ENCODE measurements at places on chromosomes 1 and 21.

DNA sequence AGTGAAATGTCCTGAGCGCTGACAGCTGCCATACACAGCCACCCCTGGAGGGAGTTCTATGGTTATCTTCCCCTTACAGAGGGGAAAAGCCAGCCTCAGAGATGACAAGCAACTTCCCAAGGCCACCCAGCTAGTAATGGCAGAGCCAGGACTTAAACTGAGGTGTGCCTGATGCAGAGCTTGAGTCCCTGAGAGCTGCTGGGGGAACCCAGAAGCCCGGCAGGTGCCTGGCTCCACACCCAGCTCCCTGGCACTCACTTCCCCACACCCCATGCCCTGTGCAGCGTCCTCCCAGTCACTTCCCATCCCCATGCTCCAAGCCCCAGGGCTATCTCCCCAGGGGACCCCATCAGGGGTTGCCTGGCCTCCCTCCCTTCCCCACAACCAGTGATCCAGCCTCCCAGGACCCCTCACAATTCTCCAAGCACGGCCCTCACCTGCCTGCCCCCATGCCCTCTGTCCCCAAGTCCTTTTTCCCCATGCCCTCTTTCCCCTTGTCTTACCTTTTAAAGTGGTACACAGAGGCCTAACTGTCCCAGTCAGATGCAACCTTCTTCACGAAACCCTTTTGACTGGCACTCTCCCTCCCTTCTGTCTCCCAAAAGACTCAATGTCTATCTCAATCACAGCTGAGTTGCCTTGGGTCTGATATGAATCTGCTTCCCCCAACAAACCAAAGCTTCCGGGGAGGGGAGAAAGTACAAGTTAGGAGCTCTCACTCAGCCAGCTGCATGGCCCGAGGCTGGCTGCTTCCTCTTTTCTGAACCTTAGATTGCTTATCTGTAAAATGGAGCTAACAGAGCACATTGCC is 39.8 kb upstream of the LRP8 start:
- DNase-seq: no peak

GRCh38 chr21:46269466-46269865 is 15.9 kb downstream of the MCM3AP start:
- DNase-seq: no peak

- DNase-seq: no peak
Observed at GRCh38 chr1:246569248-246570238, 3.3 kb downstream of the CNST start.

GRCh38 chr1:65881067-65881594 is 88.4 kb downstream of the PDE4B start:
- no peak for DNase-seq

DNA sequence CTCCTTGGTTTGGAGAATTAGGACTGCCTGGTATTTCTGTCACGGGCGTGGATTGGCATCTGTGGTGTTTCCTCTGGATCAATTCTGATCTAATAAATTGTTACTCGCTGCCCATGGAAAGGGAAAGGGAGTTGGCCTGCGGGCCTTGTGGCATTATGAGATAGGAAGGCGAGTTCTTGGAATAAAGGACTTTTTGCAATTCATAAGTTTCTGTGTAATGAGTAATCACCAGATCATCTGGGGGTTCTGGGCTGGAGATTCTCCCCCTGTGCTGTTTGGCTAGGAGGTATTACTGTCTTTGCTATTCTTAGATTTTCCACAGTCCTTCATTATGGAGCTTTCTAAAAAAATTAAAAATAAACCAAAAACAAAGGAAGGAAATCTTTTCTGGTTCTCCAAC is 315.9 kb downstream of the CAMTA1 start:
- no peak for DNase-seq

- no peak for DNase-seq
Observed at GRCh38 chr21:29072873-29073221, 601 bp downstream of the CCT8 start.

DNA sequence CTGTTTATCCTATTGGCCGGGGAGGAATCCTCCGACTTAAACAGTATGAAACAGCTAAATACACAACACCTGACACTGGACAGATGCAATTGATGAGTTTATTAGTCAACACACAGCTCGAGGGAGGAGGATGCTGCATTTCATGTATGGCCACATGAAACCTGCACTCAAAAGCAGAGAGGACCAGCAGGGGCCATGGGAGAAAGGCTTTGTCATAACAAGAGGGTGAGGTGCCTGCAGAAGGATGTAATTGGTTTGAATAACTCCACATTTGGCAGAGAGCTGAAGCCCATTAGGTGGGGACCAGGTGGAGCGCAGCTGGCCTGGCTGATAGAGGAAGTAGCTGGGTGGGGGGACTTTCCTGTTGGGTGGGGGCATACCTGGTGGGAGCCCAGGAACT is 599.1 kb downstream of the PTPRU start:
- no peak for DNase-seq

DNA sequence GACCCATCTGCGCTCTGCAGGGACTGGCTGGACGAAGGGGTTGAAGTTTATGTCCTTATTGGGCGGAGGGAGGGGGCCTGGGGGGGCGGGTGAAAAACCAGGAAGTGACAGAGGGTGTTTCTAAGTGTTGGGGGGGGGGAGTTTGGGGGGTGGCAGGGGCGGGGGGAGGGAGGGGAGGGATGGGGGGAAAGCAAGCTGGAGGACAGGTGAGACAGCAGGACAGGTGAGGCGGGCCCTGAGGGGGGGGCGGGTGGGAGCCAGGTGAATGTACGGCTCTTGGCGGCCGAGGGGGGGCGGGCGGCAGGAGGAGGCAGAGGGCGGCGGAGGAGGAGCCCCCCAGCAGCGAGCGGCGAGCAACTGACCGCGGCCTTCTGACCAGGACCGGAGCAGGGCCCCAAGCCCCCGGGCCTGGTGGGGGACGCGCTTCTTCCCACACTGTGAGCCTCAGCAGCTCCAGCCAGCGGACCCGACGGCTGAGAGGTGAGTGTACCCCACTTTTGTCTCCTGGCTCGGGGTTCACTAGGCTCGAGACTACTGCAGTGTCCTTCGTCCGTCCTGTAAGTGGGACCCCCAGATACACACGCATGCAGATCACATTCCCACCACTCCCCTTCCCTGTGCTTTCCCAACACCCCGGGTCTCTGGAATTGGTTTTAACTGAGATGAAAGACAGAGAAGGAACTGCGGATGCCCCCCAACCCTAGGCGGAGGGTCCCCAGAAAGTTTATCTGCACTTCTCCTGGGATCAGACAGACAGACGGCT is at the start of gene ZBTB7B:
Gene ZBTB7B (plus strand): TSS at position 339 of the 763 bp plus-strand sequence. CDS start 11,859 bp downstream, outside the sequence.
- no peak for DNase-seq

DNA sequence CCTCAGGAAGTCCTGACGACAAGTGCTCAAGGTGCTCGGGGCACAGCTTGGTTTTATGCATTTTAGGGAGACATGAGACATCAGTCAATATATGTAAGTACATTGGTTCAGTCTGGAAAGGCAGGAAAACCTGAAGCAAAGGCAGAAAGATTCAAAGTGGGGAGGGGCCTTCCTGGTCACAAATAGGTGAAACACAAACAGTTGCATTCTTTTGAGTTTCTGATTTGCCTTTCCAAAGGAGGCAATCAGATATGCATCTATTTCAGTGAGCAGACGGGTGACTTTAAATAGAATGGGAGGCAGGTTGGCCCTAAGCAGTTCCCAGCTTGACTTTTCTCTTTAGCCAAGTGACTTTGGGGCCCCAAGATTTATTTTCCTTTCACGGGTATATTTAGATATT is 8.9 kb upstream of the RNF187 start:
- no peak for DNase-seq

DNA sequence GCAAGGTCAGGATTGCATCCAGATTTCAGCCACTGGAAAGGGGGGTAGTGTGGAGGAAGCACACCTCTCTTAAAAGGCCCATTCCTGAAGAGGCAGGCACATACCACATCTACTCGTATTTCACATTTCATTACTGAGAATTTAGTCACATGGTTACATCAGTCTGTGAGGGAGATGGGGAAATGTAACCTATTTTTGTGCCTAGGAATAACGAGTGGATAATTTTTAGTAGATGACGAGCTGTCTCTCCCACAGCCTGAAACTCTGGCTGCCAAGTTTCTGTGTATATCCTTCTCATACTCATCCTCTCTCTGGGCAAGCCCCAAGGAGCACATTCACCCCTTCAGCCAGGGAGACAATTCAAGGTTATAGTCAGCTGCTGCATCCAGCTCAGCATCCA is 10.3 kb upstream of the C21orf91 start:
- DNase-seq: no peak

GRCh38 chr1:27795601-27796000 is 22.6 kb downstream of the STX12 start:
- DNase-seq: no peak

GRCh38 chr1:226481133-226481532 is 67.4 kb upstream of the STUM start:
- DNase-seq: no peak

GRCh38 chr1:23806280-23806679 is 5.7 kb upstream of the GALE start:
- no peak for DNase-seq

DNA sequence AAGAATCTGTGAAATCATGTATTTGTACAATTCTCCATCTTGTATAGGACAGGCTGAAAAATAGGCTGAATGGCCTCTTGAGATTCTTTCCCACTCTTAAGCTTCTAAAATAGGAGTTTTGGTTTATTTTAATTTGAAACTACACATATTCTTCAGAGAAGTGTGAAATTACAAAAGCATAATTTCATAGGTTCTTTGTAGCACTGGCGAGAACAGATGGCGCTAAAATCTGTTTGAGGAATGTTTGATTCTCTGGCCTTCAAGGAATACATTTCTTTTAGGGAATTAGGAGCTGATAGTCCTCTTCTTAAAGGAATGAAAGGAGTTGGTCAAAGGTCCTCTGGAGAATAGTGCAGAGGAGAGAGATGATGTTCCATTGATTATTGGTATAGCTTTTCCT is 44.9 kb downstream of the CC2D1B start:
- no peak for DNase-seq

DNA sequence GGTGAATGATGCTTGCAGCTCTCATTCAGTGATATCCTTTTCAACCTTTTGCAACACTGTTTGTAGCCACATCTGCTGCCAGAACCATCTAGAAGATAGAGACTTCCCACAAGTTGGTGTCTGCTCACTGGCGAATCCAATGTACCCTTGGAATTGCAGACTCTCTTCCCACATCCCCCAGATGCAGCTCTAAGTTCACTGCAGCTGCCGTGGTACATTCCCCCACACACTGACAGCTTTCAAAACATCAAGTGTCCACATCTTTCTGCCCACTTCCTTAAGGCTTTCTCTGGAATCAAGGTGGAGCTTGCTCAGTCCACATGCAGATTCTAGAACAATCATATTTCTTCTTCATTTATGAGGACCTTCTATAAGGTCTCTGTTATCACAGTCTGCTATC is 99.2 kb downstream of the PLPPR4 start:
- DNase-seq: no peak

DNA sequence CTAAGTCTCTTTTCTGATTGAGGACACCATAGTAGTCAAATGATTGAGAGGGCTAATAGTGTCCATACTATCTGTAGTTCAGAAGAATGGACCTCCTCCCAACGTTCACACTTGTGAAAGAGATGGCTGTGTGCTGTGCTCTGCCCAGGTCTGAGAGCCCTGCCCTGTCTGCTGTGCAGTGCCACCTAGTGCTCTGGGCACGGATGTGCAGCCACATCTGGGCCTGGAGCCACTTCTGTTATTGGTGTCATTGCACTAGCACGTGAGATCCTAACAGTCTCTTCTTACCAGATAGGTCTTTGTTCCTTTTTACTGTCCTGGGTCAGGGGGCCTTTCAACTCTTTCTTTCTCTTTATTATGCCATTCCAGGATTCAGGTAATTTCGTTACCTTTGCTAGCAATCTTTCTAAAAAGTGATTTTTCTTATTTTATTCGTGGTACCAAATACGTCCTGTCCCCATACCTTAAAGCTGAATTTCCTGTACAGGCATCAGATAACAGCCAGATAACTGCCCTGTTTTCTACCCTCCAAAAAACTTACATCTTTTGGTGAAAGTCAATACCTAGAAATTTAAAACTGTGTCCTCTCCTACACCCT is 21.7 kb downstream of the INTS3 start:
- DNase-seq: peak; percentile 86

DNA sequence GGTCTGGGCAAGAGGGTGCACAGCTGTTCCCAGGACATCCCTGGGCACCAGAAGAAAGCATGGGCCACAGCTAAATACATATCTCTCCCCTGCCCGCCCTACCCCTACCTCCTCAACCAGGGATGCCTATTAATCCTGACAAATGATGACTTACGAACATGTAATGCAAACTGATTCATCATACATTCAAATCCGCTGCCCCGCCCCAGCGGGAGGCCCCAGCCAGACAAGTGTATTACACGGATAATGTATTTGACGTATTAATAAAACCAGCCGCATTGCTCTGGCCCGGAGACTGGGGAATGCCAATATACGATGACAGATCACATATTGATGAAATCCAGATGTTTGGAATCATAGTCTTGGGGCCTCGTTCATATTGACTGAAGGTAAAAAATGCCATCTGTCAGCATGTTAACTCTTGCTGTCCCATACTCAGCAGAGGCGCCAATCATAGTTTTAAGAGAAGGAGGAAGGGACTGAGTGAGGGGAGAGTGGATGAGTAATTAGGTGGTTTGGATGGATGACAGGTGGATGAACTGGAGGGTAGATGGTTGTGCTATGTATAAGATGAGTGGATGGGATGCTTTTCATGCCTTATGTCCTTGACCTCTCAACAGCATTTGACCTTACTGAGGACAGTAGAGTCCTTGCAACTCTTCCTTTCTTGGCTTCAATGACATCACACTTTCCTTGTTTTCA is 68.2 kb downstream of the TMEM53 start:
- no peak for DNase-seq
